ENCODE measurements at places on chromosomes 11 and 22.

GRCh38 chr11:126358763-126359160 is 3.3 kb downstream of the ST3GAL4 start:
- no peak for DNase-seq

DNA sequence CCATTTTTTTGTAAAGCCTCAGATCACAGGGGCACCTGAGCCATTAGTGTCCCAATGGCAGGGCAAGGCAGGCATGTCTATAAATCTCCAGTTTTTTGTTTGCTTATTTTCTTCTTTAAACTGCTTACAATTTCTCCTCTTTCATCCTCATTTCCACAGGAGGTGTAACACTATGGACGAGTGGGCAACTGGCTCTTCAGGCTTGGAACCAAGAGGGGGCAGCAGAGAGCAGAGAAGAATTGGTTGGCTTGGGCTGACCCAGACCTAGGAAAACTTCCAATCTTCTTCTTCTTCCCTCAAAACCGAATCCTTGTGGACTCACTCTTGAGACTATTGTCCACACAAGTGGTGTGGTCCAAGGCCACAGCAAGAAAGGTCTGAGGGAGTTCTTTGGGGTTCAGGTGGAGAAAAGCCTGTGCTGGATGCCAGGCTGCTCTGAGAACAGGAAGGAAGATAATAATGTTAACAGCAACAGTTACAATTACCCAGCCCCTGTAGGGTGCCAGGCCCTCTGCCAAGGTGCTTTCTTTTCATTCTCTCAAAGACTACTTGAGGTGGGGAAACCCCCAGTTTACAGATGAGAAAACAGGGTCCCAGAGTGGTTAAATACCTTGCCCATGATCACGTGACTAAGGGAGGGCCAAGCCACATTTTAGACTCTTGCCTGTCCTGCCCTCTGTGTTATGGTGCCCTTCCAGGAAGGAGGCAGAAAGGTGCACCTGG is 70.7 kb upstream of the E2F8 start:
- DNase-seq: no peak

GRCh38 chr11:36156161-36156816 is 132.9 kb downstream of the COMMD9 start:
- no peak for DNase-seq

GRCh38 chr22:20155330-20156041 is 4.6 kb upstream of the CCDC188 start:
- no peak for DNase-seq

DNA sequence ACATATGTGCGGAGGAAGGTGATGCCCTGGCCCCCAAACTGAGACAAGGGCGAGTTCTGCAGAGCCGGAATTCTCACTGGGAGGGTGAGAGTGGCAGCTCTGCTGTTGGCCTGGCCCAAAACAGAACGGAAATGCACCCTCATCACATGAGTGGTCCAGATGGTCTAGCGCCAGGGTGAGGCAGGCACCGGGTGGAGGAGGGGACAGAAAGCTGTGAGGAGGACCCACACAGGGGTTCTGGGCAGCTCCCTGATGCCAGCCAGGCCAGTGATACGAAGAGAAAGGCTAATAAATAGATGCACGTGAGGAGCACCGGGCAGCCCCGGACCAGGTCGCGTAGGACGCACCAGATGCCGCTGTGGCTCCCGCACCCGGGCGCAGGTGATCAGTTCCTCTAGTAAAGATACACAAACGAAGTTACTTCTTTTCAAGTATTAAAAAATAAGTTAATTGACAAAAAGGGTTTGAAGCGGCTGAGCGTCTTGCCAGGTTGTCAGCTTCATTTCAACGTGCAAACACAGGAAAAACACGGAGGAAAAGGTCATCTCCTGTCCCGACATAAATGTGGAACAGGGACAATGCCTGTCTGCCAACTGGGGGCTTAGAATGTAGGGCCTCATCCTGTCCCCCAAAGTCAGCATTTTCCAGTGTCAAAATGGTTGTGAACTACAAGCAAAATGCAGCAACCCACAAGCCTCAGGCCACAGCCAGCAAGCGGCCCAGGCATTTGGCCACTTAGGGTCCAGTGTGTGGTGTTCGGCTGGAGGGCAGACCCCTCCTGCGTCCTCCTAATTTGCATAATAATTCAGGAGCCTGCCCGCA is 15.3 kb upstream of the BID start:
- DNase-seq: no peak

DNA sequence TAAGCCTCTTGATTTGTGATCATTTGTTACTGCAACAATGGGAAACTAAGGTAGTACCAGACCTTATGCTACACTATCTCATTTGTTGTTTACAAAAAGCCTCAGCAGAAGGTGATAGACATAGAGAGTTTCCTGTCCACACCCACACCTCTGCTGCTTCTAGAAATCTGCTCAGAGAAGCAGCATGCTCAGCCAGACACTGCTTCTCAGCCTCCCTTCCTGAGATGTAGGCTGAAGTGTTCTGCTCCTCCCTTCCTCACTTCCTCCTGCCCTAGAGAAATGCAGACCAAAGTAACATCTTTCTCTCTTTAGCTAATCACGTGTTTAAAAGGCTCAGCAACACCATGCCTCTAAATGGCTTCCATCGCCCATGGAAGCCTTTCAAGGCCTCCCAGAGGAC is 88.4 kb downstream of the SLC1A2 start:
- no peak for DNase-seq

GRCh38 chr11:17169876-17170275 is 37.9 kb downstream of the PIK3C2A start:
- DNase-seq: no peak

- DNase-seq: no peak
These were observed 15.6 kb downstream of the DCUN1D5 start for GRCh38 chr11:103076361-103076760.

DNA sequence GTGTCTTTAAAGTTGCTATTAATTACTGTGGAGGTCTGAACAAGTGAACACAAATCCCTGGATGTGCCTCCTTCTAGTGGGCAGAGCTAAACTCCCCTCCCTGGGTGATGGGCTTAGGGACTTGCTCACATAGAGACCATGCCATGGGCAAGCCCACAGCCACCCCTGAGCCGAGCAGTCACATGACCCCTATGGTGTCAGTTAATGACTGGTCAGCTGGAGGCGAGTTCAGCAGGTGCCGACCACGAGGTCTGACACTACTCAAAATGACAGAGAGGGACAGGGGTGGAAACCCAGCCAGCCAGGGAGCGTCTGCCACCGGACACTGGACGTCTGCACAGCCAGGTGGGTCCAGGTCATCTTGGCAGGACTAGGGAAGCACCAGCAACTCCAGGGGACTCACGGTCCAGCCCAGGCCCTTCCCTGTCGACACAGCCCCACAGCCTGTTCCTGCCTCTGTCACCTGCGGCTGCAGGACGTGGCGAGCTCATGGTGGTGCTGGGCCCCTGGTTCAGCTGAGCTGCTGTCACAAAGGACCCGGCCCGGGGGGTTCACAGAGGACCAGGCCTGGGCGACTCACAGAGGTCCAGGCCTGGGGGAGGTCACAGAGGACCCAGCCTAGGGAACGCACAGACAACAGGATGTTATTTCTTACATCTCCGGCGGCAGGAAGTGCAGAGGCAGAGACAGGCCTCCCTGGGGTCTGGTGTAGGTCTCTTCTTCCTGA is 135.0 kb downstream of the BRD1 start:
- DNase-seq: no peak

- no peak for DNase-seq
These were observed 15.3 kb downstream of the HDHD5 start for GRCh38 chr22:17143826-17144225.

DNA sequence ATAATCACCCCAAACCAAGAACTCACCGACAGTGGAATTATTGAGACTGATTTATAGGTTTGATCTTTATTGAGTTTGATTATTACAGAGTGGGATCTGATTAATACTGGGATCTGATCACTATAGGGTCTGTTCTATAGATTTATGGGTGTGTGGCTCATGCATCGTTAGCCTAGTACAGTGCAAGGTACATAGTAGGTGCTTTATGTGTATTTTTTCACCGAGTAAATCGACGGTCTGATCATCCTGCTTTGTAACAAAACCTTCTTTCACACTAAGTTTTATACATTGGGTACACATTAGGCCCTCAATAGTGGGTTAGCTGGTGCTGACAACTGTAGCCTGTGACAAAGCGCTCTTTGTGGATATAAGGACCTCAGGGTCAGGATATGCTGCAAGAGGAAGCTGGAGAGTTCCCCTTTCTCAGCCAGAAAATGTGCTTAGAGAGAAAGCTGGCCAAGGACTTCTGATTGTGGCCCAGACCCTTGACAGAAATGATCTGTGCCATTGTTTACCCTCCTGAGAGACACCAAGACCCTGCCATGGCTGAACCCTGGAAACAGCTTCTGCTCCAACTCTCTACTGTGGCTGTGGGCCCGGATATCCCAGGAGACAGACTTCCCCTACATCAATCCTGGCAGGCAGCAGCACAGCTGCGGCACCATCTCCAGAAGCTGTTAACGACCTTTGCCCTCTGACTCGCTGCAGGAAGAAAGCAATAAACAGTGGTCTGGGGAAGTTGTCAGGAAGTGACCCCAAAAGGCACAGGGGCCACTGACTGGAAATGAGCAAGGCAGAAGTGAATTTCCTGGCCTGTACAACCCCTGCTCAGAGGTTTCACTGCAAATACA is 16.1 kb upstream of the TPP1 start:
- DNase-seq: no peak
